ENCODE measurements at places on chromosomes 2 and 18.
A peak's percentile ranks its signal among the peaks of the same experiment; 100 is the strongest.

GRCh38 chr2:15932394-15933183 lies 7.8 kb upstream of the MYCN start:
- no peak for DNase-seq

- peak; percentile 7 for DNase-seq
These were observed 677.6 kb upstream of the ID2 start for GRCh38 chr2:8004250-8004681.

DNA sequence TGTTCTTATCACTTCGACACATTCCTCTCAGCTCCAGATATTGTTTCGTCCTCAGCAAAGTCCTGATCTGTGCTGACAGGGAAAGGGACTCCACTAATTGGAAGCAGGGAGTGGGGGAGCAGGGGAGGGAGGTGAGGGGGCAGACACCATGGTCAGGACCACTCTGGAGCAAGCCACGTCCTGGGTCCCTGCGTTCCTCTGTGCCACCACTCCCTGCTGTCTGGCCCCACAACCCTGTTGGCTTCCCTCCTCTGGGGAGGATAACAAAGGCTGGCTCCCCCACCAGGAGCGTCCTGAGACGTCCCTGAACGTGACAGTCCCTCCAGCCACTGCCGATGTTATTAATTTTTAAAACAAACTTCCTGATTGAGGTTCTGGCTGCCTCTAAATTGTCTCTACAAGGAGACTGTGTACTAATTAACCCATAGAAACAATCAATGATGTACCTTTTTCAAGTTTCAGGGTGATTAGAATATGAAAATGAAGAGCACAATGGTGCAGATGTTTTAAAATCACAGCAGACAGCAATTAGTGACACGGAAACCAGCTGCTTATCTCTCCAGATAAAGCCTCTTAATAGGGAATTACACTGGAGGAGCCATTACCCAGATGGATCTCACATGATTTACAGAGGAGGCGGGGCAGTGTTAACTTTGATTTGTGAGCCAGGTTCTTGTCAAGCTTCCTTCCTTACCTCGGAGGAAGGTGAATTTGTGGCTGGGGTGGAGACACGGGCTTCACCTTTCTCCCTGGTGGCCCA lies 257.5 kb downstream of the SETBP1 start:
- no peak for DNase-seq

DNA sequence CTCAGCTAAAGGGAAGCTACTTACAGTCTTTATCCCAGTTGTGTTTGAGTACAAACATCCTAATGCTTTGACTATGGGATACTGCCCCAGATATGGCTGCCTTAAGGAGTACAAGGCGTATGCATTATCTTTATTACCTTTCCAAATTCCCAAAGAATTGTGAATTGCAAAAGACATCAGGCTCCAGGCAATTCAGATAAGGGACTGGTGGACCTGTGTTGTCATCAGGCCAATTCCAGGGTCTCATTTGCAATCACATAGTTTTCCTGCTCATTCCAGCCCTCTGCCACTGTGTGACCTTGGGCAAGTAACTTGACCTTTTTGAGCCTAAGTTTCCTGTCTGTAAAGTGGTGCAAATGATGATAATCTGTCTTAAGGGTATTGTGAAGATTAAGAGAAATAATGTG lies 137.5 kb downstream of the FMNL2 start:
- no peak for DNase-seq

GRCh38 chr2:119753041-119753929 lies 6.4 kb upstream of the PTPN4 start:
- DNase-seq, result peak; percentile 23

- DNase-seq, result no peak
These were observed 56.4 kb upstream of the STPG4 start for GRCh38 chr2:47211497-47212011.

- no peak for DNase-seq
These were observed 63.8 kb upstream of the DARS1 start for GRCh38 chr2:136049011-136049742.
